ENCODE measurements at places on chromosomes 5 and 9. TPM values are rescaled to one million over a fixed set of nuclear protein-coding genes. Genes with fewer than 3 reads are reported as not detected.

The HTR4 gene
- total RNA-seq: not detected

The TLX3 gene
- total RNA-seq: not detected

The KIF24 gene
- 0.50 TPM for total RNA-seq

The CDO1 gene
- total RNA-seq: 9.0 TPM

The CDH6 gene
- 77.2 TPM for total RNA-seq

The ADAMTS12 gene
- 12.1 TPM for total RNA-seq

The APBA1 gene
- 21.0 TPM for total RNA-seq

The SPINK13 gene
- total RNA-seq: not detected

The IARS1 gene
- total RNA-seq: 319 TPM

The CDC14B gene
- 44.9 TPM for total RNA-seq

The SPINK7 gene
- total RNA-seq: not detected

The EGFLAM gene
- 3.0 TPM for total RNA-seq

The HMMR gene
- total RNA-seq: 61.5 TPM

The FRRS1L gene
- 0.50 TPM for total RNA-seq

The IFNA21 gene
- not detected for total RNA-seq

The OBP2B gene
- total RNA-seq: not detected

The GFM2 gene
- total RNA-seq: 34.9 TPM

The HTR1A gene
- total RNA-seq: not detected

The NXNL2 gene
- total RNA-seq: 2.0 TPM

The IL9 gene
- not detected for total RNA-seq

The C5orf52 gene
- not detected for total RNA-seq

The TAF1L gene
- under 0.01 TPM for total RNA-seq

The LRRC26 gene
- total RNA-seq: not detected

The PCDHB4 gene
- total RNA-seq: 0.17 TPM

The UBTD2 gene
- total RNA-seq: 23.2 TPM

The OR1J2 gene
- not detected for total RNA-seq

The MAPK9 gene
- 27.2 TPM for total RNA-seq

The LNPEP gene
- total RNA-seq: 33.7 TPM

The FOXD4L5 gene
- total RNA-seq: 0.15 TPM

The TEX48 gene
- not detected for total RNA-seq

The F2RL2 gene
- total RNA-seq: 42.3 TPM

The LHFPL2 gene
- total RNA-seq: 84.7 TPM

The FCN2 gene
- total RNA-seq: not detected

The ANP32B gene
- 14.0 TPM for total RNA-seq

The PDE8B gene
- not detected for total RNA-seq

The GARIN3 gene
- total RNA-seq: not detected

The SLC27A4 gene
- 10.6 TPM for total RNA-seq

The HMGCS1 gene
- total RNA-seq: 31.6 TPM

The BICD2 gene
- total RNA-seq: 60.2 TPM

The C6 gene
- not detected for total RNA-seq

The COL15A1 gene
- total RNA-seq: 12.6 TPM

The FPGS gene
- 75.0 TPM for total RNA-seq

The GABRA1 gene
- not detected for total RNA-seq

The LHX2 gene
- total RNA-seq: not detected

The CTNND2 gene
- not detected for total RNA-seq

The TGFBI gene
- 1,490 TPM for total RNA-seq

The ASPN gene
- 15.2 TPM for total RNA-seq

The YIPF5 gene
- 137 TPM for total RNA-seq

The TMOD1 gene
- under 0.01 TPM for total RNA-seq

The TLR4 gene
- 6.0 TPM for total RNA-seq

The OXCT1 gene
- 57.5 TPM for total RNA-seq

The SPATA6L gene
- total RNA-seq: 0.15 TPM

The C9orf152 gene
- total RNA-seq: 0.17 TPM

Measured in smooth muscle cell of trachea (primary cell).